ENCODE measurements at places on chromosomes 7 and 10. TPM values are rescaled to one million over a fixed set of nuclear protein-coding genes. Genes with fewer than 3 reads are reported as not detected.

Gene CNPY1
- not detected for total RNA-seq

Gene AOC1
- total RNA-seq, result not detected

Gene MACROH2A2
- 5.0 TPM for total RNA-seq

Gene CLDN3
- not detected for total RNA-seq

Gene TSPAN13
- total RNA-seq, result 0.36 TPM

Gene NPC1L1
- total RNA-seq, result not detected

Gene PRKG1
- not detected for total RNA-seq

Gene GNAI1
- 0.34 TPM for total RNA-seq

Gene DRGX
- not detected for total RNA-seq

Gene CYP26C1
- total RNA-seq, result 0.05 TPM

Gene HMX3
- not detected for total RNA-seq

Gene CYP2C8
- not detected for total RNA-seq

Gene DIP2C
- total RNA-seq, result 1.6 TPM

Gene OR2A42
- total RNA-seq, result not detected

Gene CDNF
- total RNA-seq, result 1.8 TPM

Gene ASAH2
- 1.6 TPM for total RNA-seq

Gene IQUB
- 0.10 TPM for total RNA-seq

Gene ICA1
- 2.6 TPM for total RNA-seq

Gene STYXL1
- 27.4 TPM for total RNA-seq

Gene SPDYE8
- not detected for total RNA-seq

Gene CALD1
- total RNA-seq, result 1.8 TPM

Gene ACSM6
- not detected for total RNA-seq

Gene JAKMIP3
- 0.31 TPM for total RNA-seq
